Inflammatory macrophage treated with lipopolysaccharide for 4 hours (primary cell): ENCODE measurements at places on chromosomes 5 and 9.

GRCh38 chr5:31211098-31211497, 17.6 kb downstream of the CDH6 start:
- no peak for DNase-seq

- no peak for DNase-seq
Measured at GRCh38 chr9:93317495-93318094, 133.7 kb downstream of the WNK2 start.

- peak; percentile 79 for DNase-seq
Measured at GRCh38 chr9:86282979-86283535, 719 bp upstream of the ISCA1 start.

GRCh38 chr5:76542241-76542640, 81.0 kb downstream of the F2RL2 start:
- no peak for DNase-seq

DNA sequence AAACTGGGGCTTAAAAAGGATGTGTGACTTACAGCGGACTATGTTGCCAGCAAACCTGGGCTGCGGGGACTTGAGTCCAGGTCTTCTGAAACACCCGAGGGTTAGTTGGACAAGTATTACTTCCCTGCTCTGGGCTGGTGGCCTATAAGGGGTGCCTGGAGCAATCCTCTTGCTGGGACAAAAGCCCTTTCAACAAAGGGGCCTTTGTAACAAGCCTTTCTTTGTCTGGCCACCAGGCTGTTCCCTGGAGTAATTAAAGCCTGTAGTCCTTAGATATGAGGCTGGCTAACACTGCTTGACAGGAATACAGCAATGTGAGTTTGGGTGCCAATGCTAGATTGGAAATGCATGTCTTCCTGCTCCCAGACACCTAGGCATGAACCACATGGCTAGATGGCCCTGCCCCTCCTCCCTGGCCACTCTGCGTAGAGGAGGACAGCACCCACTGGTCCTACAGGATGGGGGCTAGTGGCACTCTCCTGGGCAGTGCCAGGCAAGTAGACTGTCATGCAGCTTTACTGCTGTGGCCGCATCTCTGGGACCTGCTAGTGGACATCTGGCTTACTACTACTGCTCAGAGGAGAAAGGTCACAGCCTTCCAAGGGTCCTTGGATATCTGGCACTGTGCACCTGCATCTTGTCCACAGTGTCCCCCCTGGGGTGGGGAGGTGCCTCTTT, 343.1 kb downstream of the ZSWIM6 start:
- no peak for DNase-seq

DNA sequence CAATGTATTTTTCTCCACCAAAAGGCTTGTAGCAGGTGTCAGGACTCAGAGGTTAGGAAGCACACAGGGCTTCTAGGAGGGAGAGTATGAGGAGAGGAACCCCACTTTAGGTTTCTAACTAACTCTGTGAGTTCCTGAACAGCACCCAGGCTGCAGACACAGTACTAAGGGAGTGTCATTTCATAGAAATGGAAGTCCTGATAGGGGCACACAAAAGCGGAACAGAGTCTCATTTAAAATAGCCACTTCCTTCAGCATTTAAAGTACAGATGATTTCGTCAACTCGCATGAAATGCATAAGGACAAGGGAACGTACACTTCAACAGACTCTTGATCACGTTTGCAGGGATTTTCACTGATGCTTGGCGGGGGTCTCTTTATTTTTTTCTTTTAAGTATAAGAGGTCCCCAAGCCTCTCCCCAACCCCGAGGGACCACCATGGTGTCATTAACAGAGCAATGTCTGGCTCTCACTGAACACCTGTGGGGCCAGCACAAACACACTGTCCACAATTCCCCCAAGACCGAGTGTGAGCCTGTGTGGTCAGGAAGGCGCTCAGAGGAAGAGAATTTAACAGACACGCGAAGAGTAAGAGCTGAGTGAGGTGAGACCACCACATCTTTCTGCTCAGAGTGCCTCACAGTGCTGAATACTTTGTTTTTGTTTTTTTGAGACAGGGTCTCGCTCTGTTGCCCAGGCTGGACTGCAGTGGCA, 82.3 kb downstream of the SECISBP2 start:
- peak; percentile 88 for DNase-seq

DNA sequence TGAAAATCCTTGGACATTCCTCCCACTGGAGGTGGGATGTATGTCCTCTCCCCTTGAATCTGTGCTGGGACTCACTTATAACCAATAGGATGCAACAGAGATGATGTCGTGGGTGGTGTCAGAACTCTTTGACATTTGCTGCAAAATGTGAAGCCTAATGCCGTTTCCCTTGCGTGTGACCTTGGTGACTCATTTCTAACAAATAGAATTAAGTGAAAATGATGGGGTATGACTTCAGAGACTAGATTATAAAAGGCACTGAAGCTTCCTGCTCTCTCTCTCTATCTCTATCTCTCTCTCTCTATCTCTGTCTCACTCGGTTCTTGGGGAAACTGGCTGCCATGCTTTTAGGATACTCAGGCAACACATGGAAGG, 126.1 kb upstream of the STC2 start:
- DNase-seq, result peak; percentile 74

- DNase-seq, result no peak
Measured at GRCh38 chr9:6040077-6040476, 24.7 kb upstream of the RANBP6 start.
